ENCODE measurements at places on chromosomes 5 and 9.

GRCh38 chr9:91075279-91075678, 273.7 kb downstream of the SYK start:
- no peak for DNase-seq

DNA sequence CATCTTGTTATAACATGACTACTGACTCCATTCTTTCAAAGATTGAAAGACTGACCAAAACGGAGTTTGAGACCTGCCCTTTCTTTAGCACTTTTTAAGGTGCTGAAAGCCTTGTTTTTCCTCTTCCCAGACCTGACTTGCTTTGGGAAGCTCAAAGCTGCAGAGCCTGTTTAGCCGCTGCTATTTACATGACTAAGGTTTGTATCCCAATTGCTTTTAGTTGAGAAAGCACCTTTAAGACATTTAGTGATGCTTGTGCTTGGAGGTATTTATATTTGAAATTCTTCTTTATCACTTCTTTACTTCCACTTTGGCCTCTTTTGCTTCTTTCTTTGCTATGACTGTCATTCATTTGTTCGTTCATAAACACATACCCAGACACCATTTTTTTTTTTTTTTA, 182.6 kb upstream of the ELL2 start:
- DNase-seq, result no peak

GRCh38 chr9:36659500-36659899, 86.8 kb downstream of the MELK start:
- DNase-seq, result no peak

DNA sequence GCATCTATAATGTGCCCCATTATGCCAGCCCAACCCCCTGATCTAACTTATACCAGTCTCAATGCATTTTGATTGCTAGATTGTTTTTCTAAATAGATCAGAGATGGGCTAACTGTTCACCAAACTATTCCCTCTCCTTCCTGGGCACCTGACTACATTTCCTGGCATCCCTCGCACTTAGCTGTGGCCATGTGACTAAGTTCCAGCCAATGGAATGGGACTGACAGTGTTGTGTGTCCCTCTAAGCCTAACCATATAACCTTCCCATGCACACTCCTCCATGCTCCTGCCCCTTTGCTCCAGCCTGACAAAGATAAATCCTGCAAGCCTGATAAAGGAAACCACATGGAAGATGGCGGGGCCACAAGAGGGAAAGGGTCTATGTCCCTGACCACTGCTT, 12.3 kb upstream of the IFNK start:
- no peak for DNase-seq

- no peak for DNase-seq
These were observed 7.3 kb downstream of the PPP3R2 start for GRCh38 chr9:101587332-101588043.

DNA sequence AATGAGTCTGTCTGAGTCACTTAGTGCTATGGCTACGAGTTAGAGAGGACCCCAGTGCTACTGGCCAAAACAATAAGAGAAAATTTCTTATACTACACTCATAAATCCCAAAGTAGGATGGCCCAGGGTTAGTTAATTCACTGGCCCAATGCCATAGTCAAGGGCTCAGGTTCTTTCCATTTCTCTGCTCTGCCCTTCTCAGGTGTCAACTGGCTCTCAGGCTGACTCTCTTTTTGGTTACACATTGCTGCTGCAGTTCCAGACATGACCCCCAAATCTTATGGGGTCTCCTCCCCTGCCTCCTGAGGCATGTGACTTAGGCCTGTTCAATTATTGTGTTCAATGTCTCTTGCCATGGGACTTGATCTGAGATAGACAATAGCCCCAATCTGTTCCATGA, 70.4 kb downstream of the ARHGEF37 start:
- DNase-seq, result no peak

DNA sequence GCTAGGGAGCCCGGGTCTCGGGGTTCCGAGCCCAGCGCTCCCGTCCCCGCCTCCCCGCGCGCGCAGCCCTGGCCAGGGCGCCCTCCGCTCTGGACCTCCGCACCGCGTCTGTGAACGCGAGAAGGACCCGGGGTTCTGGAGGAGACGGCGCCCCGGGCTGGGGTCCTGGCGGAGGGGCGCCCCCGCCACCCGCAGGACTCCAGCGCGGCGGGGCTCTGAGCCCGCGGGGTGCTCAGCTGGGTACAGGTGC, 431 bp downstream of the TMOD1 start:
- no peak for DNase-seq

- DNase-seq, result no peak
These were observed 216.1 kb downstream of the MAST4 start for GRCh38 chr5:66812291-66812690.

- no peak for DNase-seq
These were observed 14.5 kb downstream of the VAV2 start for GRCh38 chr9:133977421-133978201.

GRCh38 chr9:135820661-135821060, 86.7 kb downstream of the CAMSAP1 start:
- DNase-seq, result no peak

DNA sequence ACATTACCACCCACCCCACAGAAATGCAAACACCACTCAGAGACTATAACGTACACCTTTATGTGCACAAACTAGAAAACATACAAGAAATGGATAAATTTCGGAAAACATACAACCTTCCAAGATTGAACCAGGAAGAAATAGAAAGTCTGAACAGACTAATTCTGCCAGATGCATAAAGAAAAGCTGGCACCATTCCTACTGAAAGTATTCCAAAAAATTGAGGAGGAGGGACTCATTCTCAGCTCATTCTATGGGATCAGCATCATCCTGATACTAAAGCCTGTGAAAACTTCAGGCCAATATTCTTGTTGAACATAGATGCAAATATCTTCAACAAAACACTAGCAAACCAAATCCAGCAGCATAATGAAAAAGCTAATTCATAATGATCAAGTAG, 115.1 kb upstream of the CD180 start:
- no peak for DNase-seq

GRCh38 chr5:141757402-141757801, 75.4 kb upstream of the ARAP3 start:
- DNase-seq, result no peak

DNA sequence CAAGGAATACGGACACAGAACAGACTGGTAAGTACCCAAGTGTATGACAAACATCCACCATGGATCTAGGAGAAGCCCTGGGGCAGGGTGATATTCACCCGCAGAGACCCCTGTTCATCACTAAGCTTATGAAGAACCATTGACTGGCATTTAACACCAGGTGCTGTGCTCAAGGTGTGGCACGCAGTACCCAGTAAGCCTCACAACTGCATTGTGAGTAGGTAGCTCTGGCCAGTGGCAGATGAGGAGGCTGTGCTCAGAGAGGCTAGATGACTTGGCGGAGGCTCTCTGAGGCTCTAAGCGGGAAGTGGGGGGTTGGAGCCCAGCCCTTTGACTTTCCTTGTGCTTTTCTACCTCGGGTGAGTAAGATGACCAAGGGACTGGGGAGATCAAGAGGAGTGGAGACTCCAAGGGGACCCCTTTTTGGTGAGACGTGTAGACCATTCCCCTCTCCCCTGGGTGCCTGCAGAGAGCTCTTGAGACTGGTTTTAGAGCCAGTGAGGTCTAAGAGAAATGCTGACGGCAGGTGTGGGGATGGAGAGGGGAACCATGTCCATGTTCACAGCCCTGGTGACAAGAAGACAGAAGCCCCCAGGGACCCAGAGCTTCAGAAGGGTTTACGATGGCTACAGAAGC, 70.8 kb downstream of the IL6ST start:
- no peak for DNase-seq

- DNase-seq, result no peak
These were observed 69.4 kb downstream of the SREK1 start for GRCh38 chr5:66213533-66213932.

DNA sequence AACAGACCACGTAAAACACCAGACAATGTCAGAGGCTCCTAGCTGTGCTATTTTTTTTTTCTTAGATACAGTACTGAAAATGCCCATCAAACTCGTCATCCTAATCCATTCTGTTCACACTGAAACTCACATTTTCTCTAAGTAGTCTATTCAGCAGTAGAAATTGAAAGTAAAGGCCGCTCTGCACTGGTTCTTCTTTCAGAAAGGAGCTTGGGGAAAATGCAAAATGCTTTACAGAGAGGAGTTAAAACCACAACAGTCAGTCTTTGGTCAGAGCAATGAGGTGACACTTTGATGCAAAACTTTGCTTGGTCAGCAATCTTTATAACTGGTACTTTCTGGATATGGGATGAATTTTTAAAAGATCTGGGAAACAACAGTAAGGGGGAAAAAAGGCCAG, 43.8 kb upstream of the SUSD1 start:
- DNase-seq, result peak; percentile 32

DNA sequence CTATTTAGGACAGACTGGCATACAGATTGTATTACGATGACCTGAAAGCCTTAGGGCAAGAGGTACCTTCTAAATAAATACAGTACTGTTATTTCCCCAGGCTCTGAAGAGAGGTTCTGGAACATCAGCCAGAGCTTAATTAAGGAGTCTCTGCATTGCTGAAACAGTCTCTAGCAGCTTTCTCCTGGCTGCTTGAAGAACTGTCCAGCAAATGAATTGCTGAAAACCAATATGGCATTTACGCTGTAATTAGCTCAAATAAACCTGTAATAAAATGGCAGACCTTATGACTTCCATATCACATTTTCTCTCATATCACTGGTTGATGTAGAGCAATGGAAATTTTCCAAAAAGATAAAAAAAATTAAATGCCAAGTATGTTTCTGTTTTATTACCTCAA, 636.3 kb downstream of the GABRG2 start:
- DNase-seq, result no peak

DNA sequence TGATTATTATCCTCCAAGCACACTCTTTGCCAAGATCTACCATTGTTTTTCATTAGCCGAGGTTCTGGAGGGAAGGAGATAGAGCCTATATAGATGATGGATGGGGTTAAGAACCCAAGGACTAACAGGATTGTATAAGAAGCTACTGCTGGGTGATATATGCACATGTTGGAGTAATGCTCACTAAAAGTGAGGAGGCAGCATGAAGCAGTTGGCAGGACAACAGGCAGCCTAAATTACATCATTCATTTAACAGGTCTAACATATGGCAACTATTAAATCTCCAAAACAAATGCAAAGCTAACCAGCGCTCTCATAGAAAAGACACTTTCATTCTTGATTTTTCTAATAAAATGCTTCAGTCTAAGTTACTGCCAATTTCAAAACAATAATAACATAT, 293.2 kb downstream of the EPB41L4A start:
- DNase-seq, result no peak

- DNase-seq, result no peak
These were observed 110.9 kb upstream of the DMAC1 start for GRCh38 chr9:7910426-7911020.

DNA sequence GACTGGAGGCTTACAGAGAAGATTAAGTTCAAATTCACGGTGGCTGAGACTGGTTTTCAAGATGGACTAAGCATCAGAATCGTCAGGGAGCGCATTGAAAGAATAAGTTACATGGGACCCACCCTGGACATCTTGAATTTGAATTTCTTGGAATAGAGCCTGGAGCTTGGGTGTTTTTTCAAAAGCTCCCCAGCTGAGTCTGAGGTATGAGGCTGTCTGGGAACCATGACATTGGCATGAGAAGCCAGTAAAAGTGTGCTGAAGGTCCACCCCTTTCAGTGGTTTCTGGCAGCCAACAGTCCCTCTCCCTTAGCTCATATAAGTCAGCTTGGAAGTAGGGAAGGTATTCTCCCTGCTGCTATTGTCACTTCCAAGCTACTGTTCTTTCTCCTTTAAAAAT, 97.8 kb downstream of the MAST4 start:
- no peak for DNase-seq

DNA sequence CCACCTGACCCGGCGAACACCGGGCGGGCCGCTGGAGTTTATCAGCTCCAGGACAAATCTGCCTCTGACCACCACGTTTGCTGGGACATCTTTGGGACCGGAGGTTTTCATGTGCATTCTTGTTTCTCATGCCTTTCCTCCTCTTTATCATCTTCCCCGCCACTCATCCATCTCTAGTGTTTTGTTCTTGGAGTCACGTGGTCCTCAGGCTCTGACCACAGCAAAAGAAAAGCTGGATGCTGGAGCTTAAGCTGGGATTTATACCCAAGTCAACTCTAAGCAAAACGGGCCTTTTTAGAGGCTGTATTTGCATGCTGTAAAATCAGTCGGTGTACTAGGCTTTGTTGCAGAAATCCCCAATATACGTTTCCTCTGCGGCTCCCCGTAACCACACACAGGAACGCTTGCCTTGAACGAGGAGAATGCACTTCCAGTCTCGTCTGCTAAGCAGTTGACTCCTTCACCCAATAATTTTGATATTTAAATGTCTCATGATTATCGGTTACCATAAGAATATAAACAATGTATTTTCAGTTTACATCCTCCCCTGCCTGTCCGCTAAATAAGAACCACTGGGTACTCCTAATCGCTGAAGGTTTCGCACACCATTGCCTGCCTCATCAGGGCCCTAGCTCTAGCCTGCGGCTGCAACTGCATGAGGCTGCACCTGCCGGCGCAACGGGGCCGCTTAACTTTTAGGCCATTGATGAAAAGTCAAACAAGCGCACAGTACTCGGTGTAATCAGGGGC, 560 bp upstream of the NDUFS6 start:
- peak; percentile 60 for DNase-seq

DNA sequence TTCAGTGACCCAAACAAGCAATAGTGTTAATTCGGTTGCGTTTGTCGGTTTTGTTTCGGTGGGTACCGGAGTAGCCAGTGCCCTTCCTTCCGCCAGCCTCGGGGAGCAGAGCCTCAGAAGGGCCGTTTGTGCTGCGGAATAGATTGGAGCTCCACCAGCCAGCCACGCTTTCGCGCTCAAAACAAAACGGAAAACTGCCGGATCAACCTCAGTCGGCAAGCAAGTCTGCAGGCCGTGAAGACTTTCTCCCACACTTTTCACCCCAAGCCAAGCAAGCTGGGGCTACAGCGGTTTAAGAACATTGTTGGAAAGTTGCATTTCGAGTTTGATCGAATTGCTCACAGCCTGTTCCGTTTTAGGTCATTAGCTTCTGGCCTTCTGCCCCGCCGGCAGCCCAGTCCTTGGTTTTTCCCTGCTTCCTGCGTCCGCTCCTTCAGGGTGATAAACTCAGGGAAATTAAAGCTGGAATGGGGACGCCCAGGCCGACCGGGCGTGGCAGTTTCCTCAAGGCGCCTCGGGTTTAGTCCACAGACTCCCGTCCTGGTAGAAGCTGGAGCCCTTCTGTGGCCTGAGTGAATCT, 803 bp upstream of the CCNO start:
- DNase-seq, result no peak

GRCh38 chr5:6048746-6049145, 329.6 kb downstream of the MED10 start:
- no peak for DNase-seq

Measured in CD4-positive, alpha-beta T cell treated with Interleukin-10 for 1 hour (primary cell).